Hematopoietic multipotent progenitor cell (in vitro differentiated cells): ENCODE measurements at places on chromosomes 7 and 10.

DNA sequence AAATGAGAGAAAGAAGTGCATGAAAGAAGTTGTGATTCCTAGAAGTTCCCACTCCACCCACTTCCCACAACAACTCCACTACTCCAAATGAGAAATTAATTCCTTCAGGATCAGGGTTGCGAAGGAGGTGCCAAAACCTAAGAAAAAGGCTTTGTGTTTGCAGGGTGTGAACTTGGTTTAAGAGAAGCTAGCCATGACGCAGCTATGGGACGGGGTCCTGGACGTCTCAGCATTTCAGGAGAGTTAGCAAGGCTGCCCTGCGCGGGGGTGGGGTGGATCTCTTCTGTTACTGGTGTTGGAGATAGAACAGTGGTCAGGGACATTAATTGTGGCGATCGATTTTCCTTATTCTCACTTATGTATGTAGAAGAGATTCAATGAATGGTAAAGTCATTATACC lies 61.2 kb downstream of the CHST3 start:
- no peak for DNase-seq

- no peak for DNase-seq
Observed at GRCh38 chr10:29646238-29646902, 11.6 kb upstream of the SVIL start.

- no peak for DNase-seq
Observed at GRCh38 chr7:150854066-150855000, 2.0 kb downstream of the AOC1 start.

- DNase-seq, result no peak
Observed at GRCh38 chr7:117892821-117893220, 19.6 kb upstream of the CTTNBP2 start.

GRCh38 chr10:95467162-95467599 lies 94.0 kb downstream of the SORBS1 start:
- no peak for DNase-seq

GRCh38 chr7:115477193-115477651 lies 553.3 kb downstream of the TFEC start:
- no peak for DNase-seq

DNA sequence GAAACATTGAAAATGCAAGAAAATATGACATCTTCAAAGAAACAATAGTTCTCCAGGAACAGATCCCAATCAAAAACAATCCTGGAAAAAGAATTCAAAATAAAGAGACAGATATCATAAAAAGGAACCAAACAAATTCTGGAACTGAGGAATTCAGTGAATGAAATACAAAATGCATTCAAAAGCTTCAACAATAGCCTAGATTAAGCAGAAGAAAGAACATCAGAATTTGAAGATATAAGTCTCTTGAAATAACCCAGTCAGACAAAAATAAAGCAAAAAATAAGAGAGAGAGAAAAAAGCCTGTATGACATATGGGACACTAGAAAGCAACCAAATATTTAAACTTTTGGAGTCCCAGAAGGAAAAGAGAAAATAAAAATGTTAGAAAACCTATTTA lies 60.3 kb downstream of the MINPP1 start:
- no peak for DNase-seq

DNA sequence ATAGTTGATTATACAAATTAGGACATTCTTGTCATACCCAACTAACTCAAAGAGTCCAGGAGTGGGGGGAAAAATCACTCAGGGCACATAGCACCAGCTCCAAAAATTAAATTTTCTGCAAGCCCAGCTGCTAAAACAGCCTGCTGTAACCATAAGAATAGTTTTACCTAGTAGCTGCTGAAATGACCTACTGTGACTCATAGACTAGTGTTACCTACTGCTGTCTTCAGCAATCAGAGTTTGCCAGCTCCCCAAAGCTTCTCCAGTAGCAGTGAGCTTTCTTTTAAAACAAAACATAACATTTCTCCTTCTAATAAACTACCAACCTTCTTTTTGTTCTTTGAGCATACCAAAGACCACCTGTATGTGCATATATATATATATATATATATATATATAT lies 4.2 kb upstream of the ARHGAP12 start:
- no peak for DNase-seq

GRCh38 chr7:99947608-99948007 lies 18.2 kb upstream of the GJC3 start:
- DNase-seq, result no peak

DNA sequence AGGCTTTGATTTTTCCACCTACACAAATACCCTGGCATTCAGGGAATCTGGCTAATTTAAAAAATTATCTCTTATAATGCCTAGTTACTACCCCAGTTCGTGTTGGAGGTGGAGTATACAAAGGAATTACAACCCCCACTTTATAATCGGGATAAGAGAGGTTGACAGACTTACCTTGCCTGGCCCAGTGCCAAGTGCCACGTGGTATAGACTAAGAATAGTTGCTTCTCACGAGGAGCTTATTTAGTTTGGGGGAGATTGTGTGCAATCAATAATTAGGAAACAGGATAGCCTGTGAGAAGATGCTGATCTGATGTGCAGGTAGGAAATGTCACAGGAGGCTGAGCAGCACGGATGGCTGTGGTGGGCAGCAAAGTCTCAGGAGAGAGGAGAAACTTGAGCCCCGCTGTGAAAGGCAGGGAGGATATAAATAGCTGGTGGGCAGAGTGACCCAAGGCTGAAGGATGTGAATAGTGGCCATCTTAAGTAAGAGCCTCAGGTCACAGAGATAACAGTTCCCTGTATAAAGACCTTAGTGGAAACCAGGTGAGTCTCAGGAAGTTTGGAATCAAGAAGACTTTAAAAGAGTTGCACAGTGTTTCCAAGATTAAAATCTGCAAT lies 11.3 kb upstream of the ATXN7L1 start:
- no peak for DNase-seq

- no peak for DNase-seq
Observed at GRCh38 chr7:84176716-84177115, 17.9 kb downstream of the SEMA3A start.

DNA sequence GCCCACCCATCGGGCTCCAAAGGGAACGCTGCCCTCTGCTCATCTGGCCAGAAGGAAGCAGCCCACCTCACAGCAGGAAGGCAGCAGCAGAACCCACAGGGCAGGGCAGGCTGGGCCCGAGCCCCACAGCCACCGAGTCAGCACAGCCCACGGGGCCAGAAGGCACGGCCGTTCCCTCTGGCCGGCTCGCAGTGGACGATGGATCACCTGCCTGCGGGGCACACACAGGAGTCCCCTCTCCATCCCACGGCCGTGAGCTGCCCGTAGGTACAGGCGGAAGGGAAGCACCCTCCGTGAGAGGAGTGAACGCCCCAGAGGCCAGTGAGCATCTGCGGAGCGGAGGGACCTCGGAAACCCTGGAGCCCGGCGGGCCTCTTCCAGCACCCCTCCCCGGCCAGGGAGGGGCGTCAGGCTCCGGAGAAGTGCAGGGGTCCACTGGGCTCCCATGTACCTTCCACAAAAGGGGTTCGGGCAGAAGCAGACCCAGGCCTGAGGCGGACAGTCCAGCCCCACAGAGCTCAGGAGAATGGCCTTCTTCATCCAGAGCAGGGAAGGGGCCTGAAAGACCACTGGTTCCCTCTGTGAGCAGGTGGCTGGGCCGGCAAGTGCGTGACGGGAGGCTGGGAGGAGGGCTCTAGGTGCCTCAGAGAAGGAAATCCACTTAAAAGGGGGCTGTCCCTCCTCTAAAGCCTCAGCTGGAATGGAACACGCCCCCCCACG lies 11.7 kb downstream of the NUDT1 start:
- no peak for DNase-seq

DNA sequence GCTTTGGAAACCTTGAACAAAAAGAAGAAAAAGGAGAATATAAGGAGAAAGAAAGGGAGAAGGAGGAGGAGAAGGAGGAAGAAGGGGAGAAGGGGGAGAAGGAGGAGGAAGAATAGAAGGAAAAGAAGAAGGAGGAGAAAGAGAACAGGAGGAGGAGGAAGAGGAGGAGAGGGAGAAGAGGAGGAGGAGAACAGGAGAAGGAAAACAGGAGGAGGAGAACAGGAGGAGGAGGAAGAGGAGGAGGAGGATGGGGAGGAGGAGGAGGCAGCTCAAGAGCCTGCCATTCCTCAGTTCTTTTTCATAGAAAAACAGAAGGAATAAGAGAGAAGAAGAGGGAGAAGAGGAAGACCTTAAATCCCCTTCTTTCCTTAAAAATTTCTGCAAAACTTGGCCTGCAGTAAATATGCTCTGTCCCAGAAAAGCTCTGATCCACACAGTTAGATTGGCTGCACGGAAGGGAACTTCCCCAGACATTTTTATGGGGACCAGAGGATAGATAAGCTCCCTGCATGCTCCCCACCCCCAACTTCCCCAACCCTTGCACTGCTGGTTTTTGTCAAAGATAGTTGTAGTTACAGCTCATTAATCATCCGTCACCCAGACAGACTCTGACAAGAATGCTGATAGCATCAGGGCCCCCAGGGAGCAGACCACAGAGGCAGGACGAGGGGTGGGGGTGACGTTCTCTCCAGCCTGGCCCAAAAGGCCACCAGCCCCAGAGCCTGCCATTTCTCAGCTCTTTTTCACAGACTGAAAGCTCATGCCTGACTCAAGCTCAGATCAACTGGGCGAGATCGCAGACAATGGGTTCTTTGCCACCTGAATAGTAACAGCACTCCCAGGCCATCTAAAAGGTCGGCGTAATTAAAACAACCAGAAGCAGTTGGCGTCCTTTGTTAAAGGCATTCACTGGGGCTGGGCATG lies 34.5 kb upstream of the LYZL1 start:
- peak; percentile 22 for DNase-seq

DNA sequence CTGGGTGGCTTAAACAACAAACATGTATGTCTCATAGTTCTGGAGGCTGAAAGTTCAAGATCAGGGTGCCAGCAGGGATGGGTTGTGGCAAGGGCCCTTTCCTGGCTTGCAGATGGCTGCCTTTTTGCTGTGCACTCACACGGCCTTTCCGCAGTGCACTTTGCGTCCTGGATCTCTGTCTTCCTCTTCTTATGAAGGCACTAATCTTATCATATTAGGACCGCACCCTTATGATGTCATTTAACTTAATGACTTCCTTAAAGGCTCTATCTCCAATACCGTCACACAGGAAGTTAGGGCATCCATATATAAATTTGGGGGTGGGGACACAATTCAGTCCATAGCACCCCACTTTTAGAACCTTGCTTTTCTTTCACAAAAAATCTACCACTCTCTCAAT lies 255.2 kb downstream of the SNX13 start:
- DNase-seq, result no peak

DNA sequence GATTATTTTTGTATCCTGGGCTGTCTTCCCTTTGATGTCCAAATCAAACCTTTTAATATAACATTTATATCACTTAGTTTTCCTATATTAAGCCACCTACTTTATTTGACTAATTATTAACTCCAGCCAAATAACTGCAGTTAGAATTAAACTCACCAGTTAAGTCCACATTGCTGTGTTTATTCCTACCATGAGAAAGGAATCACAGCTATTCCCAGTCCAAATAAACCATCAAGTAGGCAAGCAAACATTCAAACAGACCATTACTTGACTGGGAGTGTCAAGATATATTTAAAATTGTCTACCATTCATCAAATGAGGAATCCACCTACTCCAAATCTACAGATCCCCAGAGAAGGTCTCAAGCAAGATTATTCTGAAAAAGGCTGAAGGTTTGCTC lies 22.4 kb downstream of the PDE1C start:
- DNase-seq, result no peak

- DNase-seq, result no peak
Observed at GRCh38 chr7:32117837-32118236, 47.6 kb upstream of the PDE1C start.

GRCh38 chr7:104328296-104328969 lies at the start of gene LHFPL3:
TSS of gene LHFPL3 (plus strand) at chr7:104328603.
- no peak for DNase-seq

DNA sequence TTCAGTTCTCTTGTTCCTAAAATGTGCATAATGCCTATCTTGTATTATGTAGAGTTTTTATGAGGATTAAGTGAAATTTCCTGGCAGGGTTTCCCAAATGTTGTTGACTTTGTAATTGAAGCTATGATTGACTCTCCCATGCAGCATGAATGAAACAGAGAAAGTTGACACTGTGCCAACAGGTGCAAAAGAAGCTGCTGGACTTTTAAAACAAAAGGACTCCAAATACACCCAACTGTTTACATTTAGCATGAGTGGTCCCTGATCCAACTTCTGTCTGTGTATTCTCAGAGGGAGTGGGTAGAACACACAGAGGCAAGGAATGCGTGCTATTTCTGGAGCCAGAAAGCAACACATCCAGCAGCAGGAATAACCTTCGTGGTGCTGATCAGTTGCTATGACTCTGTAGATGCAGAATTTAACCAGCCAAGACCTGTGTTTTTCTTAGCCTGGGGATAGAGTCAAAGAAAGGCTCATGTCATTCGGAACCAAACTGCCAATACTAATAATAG lies 14.4 kb upstream of the RBM20 start:
- DNase-seq, result no peak

- no peak for DNase-seq
Observed at GRCh38 chr10:3737864-3738263, 47.1 kb downstream of the KLF6 start.

DNA sequence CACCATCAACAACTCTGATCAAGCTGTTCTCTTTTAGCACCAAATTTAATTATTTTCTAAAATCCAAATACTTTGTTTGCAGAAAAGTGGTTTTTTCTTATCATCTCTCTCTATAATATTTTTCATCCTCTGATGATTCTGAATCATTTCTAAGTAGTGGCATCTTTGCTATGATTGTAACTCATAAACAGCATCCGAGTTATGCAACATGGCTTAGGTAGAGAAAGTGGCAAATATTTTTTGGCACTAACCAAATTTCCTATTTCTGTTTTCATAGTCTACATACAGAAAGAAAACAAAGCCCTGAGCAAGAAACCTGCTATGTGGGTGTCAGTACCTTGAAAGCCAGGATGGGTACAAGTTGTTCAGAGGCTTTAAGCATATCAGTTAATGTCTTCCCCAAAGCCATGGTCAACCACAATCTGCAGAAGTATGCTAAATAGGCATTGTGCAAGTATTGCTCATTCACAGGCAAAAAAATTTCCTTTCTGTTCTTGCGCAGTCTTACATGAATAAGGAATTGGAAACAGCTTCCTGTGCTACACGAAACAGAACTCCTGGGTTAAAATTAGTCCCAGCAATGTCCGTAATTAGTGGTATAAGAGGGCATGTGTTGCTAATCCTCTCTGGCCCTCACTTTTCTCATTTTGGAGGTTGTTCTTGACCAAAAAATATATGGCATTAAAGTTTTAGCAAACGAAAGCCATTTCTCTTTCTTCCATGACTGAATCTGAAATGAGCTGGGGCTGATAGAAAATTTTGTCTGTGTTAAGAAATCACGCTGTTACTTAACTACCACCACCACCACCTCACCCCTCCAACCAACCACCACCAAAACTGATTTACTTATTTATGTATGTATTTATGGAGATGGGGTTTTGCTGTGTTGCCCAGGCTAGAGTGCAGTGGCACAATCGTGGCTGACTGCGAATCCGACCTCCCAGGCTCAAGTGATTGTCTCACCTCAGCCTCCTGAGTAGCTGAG lies 325.6 kb upstream of the MAGI2 start:
- DNase-seq, result no peak
